ENCODE measurements at places on chromosomes 7 and 10.

- no peak for DNase-seq
Observed at GRCh38 chr10:34538281-34538829, 276.7 kb downstream of the PARD3 start.

DNA sequence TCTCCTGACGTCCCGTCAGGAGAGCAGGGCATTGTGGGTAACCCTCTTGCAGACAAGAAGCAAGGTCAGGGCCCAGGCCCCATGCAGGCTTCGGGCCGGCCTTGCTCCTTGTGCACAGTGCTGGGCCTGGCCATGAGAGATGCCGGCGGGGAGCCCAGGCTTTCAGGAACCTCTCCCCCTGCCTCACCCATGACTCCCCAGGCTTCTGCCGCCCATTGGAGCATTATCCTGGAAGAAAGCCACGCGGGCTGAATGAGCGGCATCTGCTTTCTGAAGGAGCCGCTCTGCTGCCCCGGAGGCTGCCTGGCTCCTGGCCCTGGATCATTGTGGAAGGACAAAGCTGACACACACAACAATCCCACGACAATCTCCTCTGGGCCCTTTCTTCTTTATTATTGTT lies 233.5 kb downstream of the TCF7L2 start:
- no peak for DNase-seq

DNA sequence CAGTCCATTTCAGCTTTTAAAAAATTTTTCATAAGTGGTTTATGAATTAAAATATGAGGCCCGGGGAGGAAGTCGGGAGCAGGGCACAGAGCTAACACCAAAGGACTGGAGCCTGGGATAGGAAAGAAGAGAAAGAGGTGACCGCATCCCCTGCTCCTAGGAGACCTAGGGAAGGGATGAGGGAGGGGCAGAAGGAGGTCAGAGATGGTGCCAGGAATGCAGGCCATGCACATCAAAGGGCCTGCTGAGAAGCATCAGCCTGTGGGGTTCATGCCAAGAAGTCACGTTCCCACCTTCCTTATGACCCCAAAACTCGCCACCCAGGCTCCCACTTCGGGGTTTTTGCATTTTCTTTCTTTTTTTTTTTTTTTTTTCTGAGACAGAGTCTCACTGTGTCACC lies 14.7 kb upstream of the TOMM7 start:
- DNase-seq, result no peak

DNA sequence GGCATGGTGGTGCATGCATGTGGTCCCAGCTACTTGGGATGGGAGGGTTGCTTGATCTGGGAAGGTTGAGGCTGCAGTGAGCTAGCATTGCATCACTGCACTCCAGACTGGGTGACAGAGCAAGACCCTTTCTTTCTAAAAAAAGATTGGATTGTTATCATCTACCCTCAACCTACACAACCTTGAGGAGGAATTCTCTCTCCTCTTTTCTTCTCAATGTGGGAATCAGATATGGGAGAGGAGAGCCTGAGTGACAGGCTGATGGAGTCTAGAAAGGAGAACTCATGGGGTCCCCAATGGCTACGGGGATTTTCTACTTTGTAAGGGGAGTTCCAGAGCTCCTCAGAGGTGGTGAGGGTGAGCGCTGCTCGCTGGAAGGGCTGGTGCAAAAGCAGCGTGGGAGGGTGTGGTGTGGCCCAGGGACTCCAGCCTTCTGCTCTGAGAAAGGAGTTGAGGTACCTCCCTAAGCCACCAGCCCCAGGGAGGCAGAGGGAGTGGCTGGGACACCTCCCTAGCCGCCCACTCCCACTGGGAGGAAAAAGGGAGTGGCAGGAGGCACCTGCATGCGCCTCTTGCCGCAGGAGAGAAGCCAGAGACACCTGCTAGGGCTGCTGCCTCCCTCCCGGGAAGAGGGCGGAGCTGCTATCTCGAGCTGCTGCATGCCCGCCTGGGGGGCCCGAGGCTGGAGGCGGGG lies 48.4 kb downstream of the GATA3 start:
- no peak for DNase-seq

DNA sequence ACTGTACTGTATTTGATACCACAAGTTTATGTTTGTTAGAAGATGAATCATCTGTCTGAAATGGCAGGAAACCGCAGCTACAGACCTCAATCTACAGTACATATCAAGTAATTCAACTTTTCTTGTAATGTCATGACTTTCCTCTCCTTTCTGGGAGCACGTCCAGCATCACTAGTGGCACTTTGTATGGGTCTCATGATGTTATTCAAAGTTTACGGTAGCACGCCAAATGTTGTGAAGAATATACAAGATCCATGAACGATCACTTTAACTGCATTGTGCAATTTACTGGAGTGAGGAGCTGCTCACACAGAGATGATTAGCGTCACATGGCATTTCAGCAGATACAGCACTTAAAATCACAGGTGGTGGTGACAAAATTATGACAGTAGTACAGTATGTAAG lies 257.8 kb upstream of the GNAI1 start:
- DNase-seq, result no peak

- no peak for DNase-seq
Observed at GRCh38 chr10:89894051-89894450, 192.7 kb downstream of the KIF20B start.

DNA sequence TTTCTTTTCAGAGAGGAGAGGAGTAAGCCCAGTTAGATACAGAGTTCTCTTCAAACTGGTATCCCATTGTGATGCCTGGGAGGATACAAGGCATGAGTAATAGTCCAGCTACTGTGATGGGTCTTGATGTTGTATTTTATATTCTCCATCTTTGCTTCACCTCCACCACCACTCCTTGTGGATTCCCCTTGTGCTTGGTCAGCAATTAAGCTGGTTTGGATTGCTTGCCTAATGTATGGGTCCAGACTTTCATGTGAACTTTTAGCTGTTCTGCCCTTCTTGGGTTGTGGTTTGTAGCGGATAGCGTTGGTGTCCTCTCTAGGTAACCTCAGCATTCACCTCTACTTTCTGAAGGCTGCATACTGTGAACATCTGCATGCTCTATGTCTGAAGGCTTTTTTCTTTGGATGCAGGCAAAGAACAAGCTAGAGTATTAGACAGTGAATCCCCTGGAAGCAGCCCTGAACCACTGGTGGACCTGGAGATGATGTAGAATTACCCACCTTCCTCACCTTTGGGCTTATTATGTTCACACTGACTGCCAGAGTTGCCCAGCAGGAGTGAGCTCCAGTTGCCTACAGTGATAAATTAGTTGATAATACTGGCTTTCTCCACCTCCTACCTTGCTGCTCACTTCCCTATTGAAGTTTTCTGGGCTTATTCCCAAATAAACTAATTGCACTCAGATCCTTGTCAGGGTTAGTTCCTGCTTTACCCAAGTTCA lies 126.5 kb upstream of the MTPN start:
- DNase-seq, result no peak

DNA sequence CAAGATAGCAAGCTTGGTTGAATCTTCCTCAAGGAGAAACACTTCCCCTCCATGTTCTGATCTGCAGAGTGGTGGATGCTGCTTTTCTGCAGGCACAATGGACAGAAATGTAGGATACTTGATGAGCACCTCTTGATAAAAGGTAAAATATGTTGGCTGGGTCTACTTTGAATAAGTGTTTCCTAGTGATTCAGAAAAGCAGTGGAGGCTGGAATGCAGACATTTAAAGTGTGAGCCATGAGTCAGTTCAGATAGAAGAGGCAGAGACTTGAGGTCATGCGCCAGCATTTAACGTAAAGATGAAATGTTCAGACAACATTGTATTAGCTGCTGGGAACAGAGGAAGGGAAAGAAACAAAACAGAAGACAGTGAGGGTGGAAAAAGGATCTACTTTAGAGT lies 403.1 kb downstream of the ADRA2A start:
- DNase-seq, result no peak

DNA sequence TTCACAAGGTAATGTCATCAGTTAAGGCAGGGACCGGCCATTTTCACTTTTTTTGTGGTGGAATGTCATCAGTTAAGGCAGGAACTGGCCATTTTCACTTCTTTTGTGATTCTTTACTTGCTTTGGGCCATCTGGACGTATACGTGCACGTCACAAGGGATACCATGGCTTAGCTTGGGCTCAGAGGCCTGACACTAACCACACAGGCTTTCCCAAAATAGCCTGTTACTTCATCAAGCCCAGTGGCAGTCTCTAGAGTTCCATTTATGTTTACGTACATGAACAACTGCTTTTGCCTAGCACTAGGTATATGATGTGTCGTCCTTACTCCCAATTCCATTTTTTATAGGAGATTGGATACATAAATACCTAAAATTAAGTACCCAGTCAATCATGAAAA lies 237.9 kb downstream of the C7orf25 start:
- DNase-seq, result no peak

- no peak for DNase-seq
Observed at GRCh38 chr10:71217266-71218045, 5.1 kb downstream of the UNC5B start.

GRCh38 chr10:71968553-71969474 lies 4.6 kb downstream of the CHST3 start:
- no peak for DNase-seq

- no peak for DNase-seq
Observed at GRCh38 chr10:123831259-123831658, 60.3 kb downstream of the CPXM2 start.

DNA sequence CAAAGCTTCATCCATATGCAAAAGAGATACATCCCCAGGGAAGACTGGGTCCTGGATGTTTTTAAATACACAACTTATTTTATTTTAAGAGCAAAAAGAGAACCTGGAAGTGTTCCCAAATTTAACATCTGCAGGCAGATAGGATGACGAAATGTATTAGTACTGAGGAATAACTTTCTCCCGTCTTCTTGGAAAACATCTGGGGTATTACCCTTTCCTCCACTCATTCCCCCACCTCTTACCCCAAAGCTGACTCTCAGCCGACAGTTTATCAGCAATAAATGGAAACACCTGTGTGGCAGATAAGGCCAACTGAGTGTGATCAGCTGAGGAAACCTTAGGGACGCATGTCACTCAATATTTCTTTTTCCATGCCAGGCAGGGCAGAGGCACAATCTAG lies 435.6 kb upstream of the NPVF start:
- DNase-seq, result no peak

DNA sequence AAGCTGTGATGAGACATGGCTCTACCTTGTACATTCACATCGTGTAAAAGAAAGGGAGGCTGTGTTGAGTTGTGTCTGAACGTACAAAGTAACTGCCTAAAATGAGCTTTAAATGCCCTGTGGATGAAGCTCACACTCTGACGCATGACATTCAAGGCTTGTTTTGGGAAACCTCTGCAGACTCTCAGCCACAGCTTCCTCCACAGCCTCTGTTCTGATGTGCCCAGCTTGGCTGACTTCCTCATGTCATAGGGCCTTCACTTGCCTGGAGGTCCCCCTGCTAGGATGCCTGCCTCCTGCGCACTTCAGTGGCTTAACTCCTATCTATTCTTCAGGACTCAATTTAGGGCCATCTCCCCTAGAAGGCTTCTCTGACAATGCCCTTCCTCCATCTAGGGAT lies 230.0 kb upstream of the HABP2 start:
- no peak for DNase-seq

- DNase-seq, result no peak
Observed at GRCh38 chr10:103703941-103704919, 151.1 kb downstream of the SH3PXD2A start.

- DNase-seq, result peak; percentile 44
Observed at GRCh38 chr7:135414850-135415439, 95.0 kb downstream of the CNOT4 start.

DNA sequence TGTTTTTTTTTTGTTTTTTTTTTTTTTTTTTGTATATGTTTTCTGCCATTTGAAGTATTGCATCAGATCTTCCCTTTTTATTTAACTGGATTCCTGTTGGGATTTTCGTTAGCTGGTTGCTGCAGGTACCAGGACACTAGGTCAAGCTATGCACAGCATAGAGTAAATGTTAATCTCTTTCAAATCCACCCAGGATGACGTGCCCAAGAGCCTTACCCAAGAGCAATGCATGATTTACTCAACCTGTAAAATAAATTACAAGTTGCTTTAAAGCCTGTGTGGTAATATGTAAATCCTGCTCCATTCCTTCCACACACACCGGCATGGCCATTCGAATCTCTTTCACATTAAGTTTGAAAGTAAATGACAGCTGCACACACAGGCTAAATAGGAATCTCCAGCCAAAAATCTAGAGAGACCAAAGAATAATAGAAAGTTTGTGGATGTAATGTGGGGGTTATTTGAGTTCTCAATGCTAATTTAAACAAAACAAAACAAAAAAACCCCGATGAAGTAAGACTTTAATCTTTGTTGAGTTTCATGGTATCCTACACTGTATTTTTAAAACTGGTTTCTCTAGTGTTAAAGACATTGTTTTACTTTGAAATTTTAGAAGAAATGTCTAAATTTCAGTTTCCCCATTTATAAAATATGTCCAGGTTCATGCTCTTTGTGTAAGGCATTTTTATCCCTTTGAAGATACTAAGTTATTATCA lies 167.9 kb downstream of the FRMD4A start:
- DNase-seq, result no peak

GRCh38 chr10:72344932-72345331 lies 9.8 kb downstream of the DNAJB12 start:
- DNase-seq, result no peak

DNA sequence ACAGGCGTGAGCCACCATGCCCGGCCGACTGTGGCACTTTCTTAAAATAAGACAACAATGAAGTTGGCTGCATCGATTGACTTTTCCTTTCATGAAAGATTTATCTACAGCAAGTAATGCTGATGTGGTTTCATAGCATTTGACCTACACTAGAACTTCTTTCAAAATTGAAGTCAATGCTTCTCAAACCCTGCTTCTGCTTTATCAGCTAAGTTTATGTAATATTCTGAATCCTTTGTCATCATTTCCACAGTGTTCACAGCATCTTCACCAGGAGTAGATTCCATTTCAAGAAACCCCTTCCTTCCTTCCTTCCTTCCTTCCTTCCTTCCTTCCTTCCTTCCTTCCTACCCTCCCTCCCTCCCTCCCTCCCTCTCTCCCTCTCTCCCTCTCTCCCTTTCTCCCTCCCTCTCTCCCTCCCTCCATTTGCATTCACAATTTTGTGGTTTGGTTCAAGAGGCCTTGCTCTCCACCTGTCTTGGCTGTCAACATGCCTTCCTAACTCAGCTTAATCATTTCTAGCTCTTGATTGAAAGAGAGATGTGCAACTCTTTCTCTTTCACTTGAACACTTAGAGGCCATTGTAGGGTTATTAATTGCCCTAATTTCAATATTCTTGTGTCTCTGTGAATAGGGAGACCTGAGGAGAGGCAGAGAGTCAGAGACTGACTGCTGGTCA lies 52.1 kb downstream of the HDAC9 start:
- DNase-seq, result no peak

DNA sequence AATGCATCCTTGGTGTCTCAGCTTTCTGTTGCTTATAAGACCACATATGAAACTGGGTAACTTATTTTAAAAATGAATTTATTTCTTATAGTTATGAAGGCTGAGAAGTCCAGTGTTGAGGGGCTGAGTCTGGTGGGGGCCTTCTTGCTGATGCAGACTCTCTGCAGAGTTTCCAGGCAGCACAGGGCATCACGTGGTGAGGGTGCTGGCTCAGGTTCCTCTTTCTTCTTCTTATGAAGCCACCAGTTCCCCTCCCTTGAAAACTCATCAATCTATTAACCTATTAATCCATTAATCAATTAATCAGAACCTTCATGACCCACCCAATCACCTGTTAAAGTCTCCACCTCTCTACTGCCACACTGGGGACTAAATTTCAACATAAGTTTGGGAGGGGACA lies 595.6 kb upstream of the NRP1 start:
- DNase-seq, result no peak

GRCh38 chr7:123090456-123090855 lies 95.0 kb upstream of the TAS2R16 start:
- no peak for DNase-seq

- DNase-seq, result no peak
Observed at GRCh38 chr10:19043431-19043830, 5.2 kb upstream of the MALRD1 start.

GRCh38 chr10:75408911-75409885 lies 7.6 kb upstream of the ZNF503 start:
- DNase-seq, result no peak

Measured in T-helper 2 cell (primary cell).